ENCODE measurements at places on chromosomes 12 and 14. TPM values are rescaled to one million over a fixed set of nuclear protein-coding genes. Genes with fewer than 3 reads are reported as not detected.

Gene ERP27
- total RNA-seq: 60.4 TPM

Gene IL26
- not detected for total RNA-seq

GRCh38 chr14:44712024-44712815 is 205.1 kb upstream of the FSCB start:
- no peak for DNase-seq

GRCh38 chr14:54451121-54451601 is 10.0 kb upstream of the CNIH1 start:
- DNase-seq: no peak

DNA sequence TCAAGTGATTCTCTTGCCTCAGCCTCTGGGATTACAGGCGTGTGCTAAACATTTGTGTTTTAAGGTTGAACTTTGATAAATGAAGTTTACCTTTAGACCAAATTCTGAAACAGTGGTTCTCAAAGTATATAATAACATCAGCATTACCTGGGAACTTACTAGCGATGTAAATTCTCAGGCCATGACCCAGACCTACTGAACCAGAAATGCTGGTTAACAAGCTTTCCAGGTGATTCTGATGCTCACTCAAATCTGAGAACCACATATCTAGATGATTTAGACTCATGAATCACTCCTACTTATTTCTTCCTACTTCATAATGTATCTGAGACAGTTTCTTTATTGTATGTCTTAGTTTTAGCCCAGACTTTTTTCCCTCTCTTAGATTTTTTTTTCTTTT is 43.6 kb downstream of the RAD51B start:
- DNase-seq: no peak

GRCh38 chr12:120490833-120491512 is 4.9 kb upstream of the DYNLL1 start:
- no peak for DNase-seq

- DNase-seq: no peak
Observed at GRCh38 chr12:93184672-93185368, 192.9 kb upstream of the NUDT4 start.

All from mesothelial cell of epicardium (in vitro differentiated cells).